Right ventricle myocardium superior (tissue), 1 donor: ENCODE measurements at places on chromosomes 1 and 21.

DNA sequence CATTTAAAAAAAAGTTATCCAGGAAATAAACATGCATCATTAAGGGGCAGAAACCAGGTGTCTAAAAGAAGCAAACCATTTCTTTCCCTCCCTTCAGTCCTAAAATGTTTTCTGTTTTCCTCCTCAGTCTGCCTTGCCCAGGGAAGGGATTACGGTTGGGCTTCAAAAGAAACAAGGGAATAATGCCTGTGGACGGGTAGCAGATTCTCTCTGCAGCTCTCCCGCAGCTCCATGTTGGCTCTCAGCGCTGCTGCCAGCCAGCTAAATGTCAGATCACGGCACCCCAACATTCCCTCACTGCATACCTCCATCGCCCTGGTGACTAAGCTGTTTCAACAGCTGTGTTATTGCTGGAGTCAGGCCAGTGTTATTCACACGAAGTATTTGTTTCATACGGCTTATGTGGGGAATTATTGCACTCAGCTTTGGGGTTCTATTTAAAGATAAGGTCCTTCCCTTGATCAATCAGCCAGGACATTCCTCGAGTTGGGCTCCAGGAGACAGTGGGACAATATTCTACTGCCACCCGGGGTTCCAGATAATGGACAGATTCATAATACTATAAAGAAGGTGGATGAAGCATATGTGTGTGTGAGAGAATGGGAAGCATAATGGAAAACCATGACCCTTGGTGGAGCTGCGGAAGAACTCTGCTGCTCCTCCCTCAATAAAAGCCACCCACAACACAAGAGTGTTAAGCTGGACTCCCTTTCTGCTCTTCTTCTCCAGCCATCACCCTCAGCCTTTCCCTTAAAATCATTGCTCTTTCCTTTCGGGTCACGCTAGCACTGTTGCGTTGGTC is 58.2 kb downstream of the WLS start:
- DNase-seq = peak; percentile 49

GRCh38 chr1:99227056-99227897 is 37.0 kb upstream of the PLPPR4 start:
- DNase-seq = no peak

DNA sequence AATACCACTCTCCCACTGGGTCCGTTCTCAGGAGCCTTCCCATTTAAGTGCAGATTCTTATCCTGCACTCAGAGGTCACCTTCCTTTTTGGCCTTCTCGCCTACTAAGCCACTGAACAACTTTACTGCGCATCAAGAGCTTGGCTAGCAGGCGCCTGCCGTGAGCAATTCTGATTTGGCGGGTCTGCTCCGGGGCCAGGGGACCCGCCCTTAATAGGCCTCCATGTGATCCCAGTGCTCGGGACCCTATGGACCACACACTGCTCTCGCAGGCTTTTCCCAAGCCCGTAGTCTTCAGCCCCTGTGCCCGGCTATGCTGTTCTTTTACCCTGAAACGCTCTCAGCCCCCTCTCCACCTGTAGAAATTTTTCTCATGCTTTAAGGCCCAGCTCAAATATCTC is 45.1 kb downstream of the BCL9 start:
- no peak for DNase-seq

GRCh38 chr1:103576065-103576464 is 4.7 kb downstream of the AMY2B start:
- no peak for DNase-seq

GRCh38 chr1:30460661-30461060 is 262.7 kb downstream of the MATN1 start:
- DNase-seq = no peak

- no peak for DNase-seq
These were observed 23.7 kb upstream of the PEX19 start for GRCh38 chr1:160308451-160309184.

GRCh38 chr1:63304410-63304809 is 18.0 kb upstream of the FOXD3 start:
- DNase-seq = no peak

DNA sequence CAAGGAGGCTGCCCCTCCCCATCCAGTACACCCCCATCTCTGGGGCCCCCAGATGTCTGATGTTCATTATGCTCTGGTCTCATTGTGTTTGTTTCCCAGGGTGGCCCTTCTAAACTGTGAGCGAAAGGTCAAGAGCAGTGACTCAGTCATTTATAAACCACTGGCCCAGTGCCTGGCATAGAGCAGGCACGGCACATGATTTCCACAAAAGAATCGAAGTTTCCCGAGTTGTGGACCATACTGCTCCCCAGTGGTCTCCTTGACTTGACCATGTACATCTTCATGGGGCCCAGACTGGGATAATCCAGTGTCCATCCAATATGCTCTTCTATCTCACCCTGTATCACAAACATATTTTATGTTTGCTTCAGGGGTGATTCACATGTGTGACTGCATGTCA is 153.3 kb downstream of the NR5A2 start:
- DNase-seq = no peak
